HT-29 (cell line): ENCODE measurements at places on chromosomes 3 and 15.

GRCh38 chr3:186821429-186822387 is 15.4 kb upstream of the RFC4 start:
- peak; percentile 64 for DNase-seq

DNA sequence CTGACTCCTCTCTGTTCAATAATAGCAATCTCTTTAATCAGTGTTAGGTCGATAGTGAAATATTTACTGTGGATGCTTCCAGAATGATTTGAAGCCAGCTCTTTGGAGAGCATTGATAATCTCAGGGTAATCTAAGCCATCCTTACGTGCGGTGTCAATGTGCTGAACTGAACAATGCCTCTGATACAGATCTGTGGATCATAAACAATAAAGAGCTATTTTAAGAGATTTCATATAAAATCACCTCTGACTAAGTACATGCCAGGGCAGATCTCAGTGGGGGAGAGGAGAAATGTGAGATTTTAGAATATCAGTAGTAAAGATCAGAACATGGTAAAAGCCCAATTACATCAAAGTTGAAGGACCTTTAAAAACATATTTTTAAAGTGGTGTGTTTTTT is 319.3 kb upstream of the GBE1 start:
- no peak for DNase-seq

DNA sequence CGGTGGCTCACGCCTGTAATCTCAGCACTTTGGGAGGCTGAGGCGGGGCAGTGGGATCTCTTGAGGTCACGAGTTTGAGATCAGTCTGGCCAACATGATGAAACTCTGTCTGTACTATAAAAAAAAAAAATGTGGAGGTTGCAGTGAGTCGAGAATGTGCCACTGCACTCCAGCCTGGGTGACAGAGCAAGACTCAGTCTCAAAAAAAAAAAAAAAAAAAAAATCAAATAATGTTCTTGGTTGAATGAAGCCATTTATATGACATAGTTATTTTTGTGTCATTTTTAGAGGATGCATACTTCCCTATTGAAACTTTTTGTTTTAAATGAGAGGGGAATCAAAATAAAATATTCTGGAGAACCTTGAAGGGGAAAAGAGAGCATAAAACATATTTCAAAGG is 3.1 kb downstream of the HMCES start:
- DNase-seq: no peak

DNA sequence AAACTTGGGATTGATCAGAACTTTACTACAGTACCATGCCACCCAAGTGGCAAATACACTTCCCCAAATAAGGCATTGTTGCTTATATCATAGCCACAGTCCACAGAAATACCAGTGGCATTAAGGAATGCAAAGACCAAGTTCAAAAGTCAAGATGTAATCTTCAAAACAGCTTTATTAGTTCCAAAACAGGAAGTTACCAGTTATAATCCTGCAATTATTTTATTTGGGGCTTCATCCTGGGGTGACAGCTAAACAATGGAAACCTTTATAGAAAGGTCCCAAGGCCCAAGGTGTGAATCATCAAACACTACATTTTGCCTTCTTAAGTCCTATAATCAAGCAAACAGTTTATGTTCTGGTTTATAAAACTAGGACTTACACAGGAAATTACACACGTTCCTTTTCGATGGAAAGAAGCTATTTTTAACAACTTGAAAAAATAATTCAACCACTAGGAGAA is 30.3 kb upstream of the RNF7 start:
- DNase-seq: peak; percentile 81

DNA sequence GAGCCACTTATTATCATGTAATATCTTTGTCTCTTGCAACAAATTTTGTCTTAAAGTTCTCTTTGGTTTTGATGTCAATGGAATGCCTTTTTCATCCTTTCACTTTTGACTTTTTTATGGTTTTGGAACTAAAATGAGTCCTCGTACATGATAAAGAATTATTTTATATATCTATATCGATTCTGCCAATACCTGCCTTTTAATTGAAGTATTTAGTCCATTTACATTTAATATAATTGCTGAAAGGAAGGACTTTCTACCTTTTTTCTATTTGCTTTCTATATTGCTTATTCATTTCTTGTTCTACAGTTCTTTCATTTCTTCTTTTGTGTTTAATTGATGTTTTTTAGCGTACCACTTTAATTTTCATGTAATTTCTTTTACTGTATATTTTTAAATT is 32.8 kb downstream of the GABRA5 start:
- no peak for DNase-seq

GRCh38 chr15:54620916-54621315 is 575.8 kb downstream of the RSL24D1 start:
- DNase-seq: no peak

DNA sequence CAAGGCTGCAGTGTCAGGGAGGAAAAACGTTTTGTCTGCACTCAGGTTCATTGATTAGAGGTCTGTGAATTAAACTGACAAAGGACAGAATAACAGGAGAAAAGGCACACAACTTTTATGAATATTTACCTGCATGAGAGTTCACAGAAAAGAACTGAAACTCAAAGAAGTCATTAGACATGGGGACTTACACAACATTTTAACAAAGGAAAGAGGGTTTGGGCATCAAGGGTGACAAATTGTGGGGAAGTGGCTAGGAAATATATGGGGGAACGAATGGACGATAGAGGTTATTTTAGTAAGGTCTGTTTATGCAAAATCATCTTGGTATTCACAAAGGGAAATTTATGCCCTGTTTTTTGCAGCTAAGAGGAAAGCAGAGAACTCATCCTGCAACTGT is 65.6 kb upstream of the C15orf39 start:
- DNase-seq: no peak

GRCh38 chr3:167102071-167102470 is 278.0 kb downstream of the ZBBX start:
- DNase-seq: peak; percentile 18

DNA sequence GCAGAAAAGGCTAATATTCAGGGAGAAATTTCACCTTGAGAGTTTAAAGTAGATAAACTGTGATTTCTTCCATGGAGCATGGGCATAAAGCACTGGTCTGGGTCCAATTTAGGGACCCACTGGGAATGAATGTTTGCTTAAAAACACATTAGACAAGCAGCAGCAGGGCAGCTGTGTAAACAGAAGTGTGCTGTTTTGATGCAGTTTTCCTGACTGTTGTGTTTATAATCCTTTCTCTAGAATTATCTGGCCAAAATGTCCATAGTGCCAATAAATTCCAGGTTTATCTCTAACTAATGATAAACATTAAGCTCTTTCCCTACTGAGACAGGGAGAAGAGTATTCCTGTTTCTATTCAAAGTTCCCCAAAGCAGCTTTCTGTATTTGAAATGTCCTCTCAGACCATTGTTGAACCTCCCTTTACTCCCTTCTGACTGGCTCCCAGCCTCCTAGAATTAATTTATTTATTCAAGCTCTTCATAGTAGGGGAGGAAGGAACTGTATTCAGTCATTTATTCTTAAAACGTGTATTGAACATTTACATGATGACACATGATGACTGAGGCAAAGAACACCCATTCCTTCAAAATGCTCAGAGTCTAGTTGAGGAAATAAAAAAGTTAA is 7.0 kb upstream of the TM4SF18 start:
- DNase-seq: no peak

DNA sequence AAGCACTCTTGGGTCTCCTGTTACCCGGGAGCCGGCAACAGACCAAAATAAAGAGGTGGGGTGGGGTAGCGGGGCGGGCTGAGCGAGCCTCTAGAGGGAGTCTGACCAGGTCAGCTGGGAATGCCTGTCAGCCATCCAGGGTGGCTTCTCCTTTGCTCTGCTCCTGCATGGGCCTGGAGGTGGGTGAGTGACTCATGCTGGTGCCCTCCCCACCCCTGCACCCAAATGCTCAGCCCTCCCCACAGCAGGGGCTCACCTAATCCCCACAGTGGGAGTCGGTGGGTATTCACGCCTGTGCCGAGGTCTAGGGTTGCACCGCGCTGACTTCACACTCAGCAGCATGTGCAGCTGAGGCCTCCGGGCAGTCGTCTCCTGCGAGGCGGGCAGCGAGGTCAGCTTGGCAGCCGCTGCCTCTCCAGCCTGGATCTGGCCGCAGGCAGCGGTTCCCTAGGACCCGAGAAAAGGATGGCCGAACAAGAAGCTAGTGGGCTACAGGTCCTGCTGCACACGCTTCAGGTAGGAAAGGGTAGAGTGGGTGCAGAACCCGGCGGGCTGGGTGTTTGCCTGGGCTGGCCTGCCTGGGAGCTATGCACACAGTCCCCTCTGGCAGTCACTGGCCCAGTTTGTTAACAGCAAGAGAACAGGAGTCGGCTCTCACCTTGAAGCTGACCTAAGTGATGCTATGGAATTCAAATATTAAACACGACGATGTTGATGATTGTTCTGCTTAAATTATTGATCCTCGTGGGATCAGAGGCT is at the start of gene AGBL1:
Gene AGBL1 (plus strand): TSS at position 364 of the 759 bp plus-strand sequence.
- DNase-seq: no peak
